ENCODE measurements at places on chromosomes 3 and 15.

DNA sequence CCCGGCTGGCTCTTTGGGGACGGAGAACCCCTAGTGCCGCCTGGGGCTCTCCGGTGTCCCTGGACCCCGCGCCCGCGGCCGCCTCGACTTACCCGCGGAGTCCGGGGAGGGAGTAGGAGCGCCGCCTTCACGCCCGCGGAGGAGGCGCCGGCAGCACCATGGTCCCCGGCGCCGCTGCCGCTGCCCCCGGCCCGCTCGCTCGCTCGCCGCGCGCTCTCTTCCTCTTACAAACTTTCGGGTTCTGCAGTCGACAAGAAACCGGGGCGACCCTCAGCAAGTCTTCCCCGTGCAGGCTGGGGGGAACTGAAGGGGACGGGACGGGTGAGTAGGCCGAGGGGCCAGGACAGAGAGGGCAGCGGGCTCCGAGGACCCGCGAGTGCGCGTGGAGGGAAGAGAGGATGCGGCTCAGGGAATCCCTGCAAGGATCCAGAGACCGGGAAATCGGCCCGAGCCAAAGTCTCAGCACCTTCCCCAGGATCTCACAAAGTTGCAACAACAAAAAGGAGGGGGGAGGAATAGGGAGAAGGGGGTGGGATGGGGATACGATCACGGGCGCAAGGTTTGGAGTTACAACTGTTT, 2.0 kb downstream of the FOXP1 start:
- ATAC-seq = peak; percentile 34

DNA sequence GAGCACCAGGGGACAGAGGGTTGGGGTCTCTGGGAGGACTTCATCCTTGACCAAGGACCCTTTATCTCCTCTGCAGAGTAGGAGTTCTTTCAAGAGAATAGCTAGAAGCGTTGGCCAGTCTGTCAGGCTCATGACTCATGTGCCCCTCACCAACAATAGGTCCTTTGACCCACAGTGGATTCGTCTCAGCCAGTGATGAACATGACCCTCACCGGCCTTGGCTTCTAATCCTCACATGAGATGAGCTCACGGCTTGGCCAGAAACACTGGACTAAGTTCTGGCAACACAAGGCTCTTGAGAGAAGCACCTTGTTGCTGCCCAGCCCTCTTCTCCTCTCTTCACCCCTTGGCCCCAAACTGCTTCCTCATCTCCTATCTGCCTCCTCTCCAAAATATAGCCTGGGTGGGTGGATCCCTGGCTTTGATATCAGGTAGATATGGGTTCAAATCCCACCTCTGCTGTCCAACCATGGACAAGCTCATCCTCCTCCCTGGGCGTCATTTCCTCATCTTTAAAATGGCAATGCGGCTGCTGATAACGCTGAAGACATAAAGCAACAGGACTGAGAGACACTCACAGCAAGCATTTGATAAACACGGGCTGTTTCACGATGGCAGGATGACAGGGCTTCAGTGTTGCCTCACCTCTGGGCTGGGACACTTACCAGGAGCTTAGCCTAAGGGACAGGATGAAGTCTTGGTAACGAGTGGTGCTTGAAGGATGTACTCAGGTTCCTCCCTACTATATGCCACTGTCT, 446.7 kb upstream of the PROK2 start:
- ATAC-seq = no peak

GRCh38 chr3:61562042-61562720, 810 bp downstream of the PTPRG start:
- ATAC-seq = no peak

GRCh38 chr3:98004721-98005120, 30.4 kb downstream of the GABRR3 start:
- ATAC-seq = no peak

DNA sequence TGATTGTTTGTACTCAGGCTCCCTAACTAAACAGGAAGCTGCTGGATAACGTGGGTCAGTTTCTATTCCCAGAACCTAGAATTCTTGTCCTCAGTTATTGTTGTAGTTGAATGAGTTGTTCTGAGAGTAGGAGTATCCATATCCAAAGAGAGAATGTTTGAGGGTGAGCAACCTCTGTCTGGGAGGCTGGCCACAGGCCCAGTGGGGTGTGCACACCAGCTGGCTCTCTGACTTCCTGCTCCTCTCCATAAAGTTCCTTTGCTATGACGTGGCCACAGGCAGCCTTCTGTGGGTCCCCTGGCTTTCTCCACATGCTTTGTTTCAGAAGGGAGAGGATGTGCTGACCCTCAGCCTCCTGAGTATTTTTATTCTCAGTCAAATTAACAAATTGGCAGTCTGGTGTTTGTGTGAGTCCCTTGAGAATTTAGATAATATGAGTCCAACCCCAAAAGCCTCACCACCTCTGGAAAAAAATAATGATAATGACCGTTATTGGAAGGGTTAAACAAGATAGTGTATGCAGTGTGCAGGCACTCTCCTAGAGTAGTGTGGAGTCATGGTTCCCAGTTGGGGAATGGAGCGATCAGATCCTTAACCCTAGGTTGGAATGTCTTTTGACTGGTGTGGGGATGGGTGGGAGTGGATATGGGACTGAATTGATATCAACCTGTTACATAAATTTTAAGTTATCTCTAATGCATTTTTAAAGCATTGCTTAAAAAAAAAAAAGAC, 47.6 kb upstream of the MED12L start:
- no peak for ATAC-seq

- ATAC-seq = peak; percentile 65
Measured at GRCh38 chr3:101807888-101808287, 28.9 kb downstream of the NXPE3 start.

DNA sequence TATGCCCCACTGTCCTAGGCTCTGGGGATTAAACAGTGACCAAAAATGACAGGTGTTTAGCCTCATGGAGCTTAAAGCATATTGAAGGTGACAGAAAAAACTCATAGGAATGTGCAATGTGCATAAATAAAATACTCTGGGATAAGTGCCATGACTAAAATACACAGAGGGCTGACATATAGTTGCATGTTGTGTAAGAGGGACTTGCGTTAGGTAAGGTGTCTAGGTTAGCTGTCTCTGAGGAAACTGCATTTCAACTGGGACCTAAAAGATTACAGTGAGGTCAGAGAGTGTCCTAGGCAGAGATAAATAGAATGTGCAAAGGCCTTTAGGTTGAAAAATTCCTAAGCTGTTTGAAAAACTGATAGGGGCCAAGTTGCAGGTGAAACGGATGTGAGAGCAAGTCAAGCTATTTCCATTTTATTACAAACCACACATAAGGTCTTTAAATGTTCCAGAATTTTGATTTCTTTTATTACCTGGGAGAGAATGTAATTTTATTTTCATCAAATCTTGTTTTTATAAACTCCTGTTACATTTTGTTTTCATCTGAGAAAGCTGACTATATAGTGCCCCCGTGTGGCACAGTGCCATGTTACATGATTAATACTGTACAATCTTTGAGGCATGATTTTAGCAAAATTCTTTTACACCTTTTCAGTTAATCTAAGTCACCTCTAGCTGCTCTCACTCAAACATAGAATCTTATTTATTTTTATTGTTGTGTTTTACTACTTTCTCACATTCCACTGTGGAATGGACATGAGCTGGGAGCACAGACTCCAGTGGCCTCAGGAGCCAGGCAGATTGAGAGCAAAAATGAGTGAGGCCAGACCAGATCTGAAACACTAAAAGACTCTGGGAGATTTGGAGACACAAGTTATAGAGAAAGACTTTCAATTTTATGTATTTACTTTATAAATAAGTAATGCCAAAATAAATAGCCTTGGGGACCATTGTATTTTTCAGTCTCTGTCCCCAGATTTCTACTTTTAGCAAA, 259.6 kb upstream of the ZNF717 start:
- ATAC-seq = no peak

GRCh38 chr15:98943051-98943508, 64.5 kb downstream of the PGPEP1L start:
- ATAC-seq = no peak

- no peak for ATAC-seq
Measured at GRCh38 chr15:88911766-88912118, 1.4 kb downstream of the MFGE8 start.

DNA sequence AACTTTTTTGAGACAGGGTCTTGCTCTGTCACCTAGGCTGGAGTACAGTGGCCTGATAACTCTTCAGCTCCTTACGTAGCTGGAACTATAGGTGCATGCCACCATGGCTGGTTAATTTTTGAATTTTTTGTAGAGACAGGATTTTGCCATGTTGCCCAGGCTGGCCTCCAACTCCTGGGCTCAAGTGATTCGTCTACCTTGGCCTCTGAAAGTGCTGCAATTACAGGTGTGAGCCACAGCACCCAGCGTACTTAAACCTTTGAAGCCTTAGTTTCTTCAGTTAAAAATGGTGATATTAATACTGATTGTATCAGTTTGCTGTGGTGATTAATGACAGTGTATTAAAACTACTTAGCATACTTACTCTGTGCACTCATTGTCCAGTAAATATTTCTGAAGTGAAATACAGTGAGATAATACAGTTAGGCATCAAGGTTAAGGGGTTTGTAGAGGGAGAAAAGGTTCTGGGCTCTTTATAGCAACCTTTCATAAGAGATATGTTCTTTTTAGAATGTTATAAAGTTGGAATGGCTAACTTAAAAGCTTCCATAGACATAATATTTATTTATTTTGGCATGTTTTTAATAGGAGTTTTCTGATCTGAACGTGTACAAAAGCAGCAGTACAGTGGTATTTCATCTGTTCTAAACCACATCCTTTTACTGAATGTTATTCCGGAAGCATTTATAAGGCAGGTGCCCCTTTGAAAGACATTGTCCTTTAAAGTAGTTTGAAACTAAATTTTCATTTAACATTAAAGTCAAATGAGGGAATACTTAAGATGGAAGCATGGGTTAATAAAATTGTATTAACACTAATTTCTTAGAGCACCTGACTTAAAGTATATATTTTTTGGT, 23.6 kb downstream of the NCK1 start:
- peak; percentile 55 for ATAC-seq

DNA sequence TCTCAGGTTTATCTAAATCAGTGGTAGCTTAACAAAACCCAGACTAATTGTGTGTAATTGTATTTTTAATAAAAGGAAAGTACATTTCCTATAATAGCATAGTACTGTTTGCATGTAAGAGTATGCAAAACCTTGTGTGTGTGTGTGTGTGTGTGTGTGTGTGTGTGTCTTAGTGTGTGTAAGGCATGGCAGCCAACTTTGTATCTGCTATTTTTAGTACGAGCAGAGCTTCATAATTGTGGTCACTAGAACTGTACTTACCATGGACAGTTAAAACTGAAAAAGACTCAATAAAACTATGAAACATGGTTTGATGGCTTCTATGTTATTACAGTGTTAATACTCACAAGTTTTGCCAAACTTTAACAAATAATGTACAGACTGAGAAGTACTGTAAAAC, 6.2 kb downstream of the P2RY1 start:
- no peak for ATAC-seq

GRCh38 chr15:61084944-61085367, 144.1 kb downstream of the RORA start:
- ATAC-seq = no peak

- no peak for ATAC-seq
Measured at GRCh38 chr3:150391161-150391560, 16.9 kb upstream of the TSC22D2 start.

DNA sequence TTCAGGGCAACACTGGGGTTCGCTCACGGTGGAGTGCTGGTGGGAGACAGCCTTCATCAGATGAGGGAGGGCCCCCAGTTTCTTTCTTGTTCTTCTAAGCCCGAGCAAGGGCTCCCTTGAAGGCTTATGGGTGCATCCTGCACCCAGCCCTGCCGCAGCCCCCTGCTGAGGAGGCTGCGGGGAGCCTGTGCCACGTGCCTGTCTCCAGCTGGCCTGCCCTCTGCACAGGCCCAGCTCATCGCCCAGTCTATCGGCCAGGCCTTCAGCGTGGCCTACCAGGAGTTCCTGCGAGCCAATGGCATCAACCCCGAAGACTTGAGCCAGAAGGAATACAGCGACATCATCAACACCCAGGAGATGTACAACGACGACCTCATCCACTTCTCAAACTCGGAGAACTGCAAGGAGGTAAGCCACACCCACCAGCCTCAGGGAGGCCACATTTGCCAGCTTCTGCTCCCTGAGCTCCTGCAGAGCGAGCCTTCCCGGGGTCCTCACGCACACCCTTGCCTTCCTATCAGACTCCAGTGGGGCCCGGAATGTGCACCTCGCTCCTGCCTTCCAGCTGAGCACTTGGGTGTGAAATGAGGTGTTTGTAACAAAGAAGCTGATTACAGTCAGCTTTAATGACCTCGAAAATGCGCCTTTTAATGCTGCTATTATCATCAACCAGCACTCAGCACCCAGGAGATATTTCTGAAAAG, 164.3 kb downstream of the NSMCE3 start:
- no peak for ATAC-seq

DNA sequence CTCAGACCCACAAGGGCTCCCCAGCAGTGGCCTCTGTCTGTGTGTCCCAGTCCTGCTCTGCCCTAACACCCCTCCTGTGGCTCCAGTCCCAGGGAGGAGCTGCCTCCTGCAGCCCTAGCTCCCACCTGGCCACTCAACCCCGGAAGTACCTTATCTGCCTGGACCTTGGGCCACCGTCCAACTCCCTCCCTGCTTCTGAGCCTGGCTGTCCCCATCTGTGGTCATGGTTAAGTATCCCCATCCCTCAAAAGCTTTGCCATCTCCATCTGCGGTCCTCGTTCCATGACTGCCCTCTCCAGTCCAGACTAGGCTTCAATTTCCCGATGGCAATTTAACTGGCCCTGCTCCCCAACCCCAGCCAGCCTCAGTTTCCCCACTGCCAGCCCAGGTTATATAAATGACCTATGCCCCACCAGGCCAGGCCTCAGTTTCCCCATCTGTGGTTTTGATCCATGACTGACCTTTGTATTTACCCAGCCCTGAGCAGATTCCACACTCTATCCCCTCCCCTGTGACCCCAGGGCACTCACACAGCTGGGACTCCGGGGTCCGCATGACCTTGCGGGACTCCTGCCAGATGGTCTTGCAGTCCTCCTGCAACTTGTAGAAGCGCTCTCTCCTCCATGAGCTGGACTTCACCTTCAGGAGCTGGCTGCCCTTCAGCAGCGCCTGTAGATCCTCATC, 9.6 kb downstream of the PLCD1 start:
- no peak for ATAC-seq

- no peak for ATAC-seq
Measured at GRCh38 chr3:54157860-54158259, 35.5 kb downstream of the CACNA2D3 start.

GRCh38 chr3:185400866-185401265, 37.9 kb downstream of the MAP3K13 start:
- ATAC-seq = no peak

GRCh38 chr3:69491975-69492374, 106.1 kb upstream of the FRMD4B start:
- no peak for ATAC-seq

GRCh38 chr3:80017369-80017768, 249.6 kb upstream of the ROBO1 start:
- ATAC-seq = no peak

GRCh38 chr15:83436513-83437158, 10.5 kb upstream of the SH3GL3 start:
- no peak for ATAC-seq

DNA sequence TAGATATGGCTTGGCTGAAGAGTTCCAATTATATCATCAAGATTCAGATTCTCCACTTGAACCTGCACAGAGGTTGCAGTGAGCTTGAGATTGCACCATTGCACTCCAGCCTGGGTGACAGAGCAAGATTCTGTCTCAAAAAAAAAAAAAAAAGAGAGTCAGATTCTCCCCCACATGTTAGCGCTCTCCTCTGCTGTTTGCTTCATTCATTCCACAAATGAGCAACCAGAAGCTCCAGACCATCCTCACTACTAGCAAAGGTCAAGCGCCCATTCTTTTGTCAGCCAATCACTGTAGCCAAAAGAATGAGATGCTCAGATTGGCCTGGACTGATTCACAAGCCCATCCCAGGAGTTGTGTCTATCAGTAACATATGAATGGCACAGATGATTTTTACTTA, 28.4 kb upstream of the TCF12 start:
- no peak for ATAC-seq
